ENCODE measurements at places on chromosomes 7 and 10.

GRCh38 chr7:21377545-21377944 is 50.3 kb upstream of the SP4 start:
- DNase-seq: no peak

DNA sequence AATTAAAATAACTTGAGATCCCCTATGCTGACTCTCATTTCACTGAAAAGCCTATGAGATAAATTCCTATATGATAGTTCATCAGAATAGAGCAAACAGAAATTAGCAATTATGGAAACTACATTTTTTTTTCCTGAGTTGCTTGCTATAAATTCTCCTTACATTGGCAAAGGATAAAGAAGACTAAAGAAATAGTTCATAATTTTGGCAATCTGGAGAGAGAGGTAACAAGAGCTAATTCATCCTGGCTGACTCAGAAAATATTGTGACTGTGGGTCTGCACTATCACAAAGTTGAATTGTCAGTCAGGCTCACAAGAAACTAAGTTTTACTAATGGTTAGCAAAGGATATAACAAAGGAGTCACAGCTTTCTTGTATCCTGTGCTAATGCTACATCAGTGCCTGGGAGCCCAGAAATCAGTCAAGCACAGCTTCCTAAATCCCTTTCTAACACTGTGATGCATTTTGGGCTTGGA is 483.0 kb downstream of the MAGI2 start:
- DNase-seq: peak; percentile 52

DNA sequence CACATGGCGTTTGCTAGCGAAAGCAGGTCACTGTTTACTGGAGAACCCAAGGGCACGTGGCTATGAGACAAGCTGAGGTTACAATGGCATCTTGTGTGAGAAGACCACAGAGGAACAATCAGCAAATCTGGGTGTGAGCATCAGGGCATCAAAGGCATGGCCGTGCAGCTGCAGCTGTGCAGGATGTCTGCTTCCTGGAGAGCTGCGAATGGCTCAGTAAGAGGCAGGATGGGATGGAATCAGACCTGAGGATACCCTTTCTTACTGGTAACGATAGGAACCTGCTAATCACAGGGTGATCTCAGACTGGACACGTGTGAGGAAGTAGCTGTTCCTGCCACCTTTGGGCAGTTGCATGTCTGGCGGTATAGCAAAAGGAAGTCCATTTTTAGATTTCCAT is 119.5 kb downstream of the RNF216 start:
- DNase-seq: no peak

GRCh38 chr10:113859261-113859660 is 4.8 kb downstream of the NHLRC2 start:
- DNase-seq: no peak

DNA sequence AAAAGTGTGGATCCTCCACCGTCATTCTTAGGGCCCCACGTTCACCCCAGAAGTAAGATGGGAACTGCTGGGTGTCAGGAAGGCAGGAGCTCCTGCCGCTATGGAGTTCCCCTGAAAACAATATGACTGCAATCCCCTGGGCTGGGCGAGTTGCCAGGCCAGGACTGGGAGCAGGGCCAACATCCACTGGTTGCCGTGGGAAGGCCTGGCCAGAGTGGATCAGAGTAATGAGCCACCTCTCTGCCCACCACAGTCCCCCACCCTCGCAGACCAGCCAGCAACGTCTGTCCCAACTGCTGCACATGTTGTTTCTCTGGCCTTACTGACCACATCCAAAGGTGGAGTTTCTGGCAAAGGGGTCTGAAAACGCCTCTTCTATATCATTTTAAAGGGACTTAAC is 86.6 kb downstream of the STRA8 start:
- DNase-seq: peak; percentile 39

DNA sequence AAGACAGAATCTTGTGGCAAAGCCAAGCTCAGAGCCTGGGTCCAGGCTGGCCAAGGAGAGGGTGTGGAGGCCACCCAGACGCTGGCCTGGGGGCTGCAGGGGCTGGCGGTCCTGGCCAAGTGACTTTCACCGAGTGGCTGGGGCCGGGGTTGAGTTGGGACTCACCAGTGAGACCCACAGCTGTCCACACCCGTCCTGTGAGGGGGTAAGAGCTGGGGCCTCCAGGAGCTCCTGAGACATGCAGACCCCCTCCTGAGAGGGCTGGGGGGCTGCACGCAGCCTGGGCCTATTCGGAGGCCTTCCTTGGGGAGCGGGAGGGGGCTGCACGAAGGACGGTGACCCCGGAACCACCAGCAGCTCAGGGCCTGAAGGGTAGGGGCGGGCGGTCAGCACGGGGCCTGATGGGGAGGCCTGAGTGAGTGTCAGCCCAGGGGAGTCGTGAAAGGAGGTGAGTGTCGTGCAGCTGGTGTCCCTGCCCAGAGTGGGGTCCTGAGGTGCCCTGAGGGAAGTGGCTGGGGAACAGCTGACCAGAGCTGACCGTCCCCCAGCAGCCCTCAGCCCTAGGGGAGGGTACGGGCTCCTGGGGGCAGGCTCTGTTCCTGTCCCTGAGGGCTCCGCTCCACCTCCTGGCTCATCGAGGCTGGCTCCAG is 100.9 kb downstream of the FOXL3 start:
- DNase-seq: no peak

DNA sequence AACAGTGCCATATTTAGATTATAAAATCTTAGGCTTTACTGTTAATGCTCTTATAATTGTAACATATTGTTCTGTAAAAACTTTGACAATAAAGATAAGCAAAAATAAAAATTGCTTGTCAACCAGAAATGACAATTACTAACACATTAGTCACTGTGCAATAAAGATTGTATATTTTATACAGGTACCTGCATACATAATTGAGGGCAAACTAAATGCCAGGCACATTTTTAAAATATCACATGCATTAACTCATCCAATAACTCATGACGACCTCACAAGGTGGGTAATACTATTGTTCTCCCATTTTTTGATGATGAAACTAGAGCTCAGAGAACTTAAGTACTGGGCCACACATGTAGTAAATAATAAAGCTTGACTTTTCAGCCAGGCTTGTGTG is 1020.2 kb upstream of the C7orf33 start:
- DNase-seq: no peak
